ENCODE measurements at places on chromosomes 1 and 21.
A peak's percentile ranks its signal among the peaks of the same experiment; 100 is the strongest.

DNA sequence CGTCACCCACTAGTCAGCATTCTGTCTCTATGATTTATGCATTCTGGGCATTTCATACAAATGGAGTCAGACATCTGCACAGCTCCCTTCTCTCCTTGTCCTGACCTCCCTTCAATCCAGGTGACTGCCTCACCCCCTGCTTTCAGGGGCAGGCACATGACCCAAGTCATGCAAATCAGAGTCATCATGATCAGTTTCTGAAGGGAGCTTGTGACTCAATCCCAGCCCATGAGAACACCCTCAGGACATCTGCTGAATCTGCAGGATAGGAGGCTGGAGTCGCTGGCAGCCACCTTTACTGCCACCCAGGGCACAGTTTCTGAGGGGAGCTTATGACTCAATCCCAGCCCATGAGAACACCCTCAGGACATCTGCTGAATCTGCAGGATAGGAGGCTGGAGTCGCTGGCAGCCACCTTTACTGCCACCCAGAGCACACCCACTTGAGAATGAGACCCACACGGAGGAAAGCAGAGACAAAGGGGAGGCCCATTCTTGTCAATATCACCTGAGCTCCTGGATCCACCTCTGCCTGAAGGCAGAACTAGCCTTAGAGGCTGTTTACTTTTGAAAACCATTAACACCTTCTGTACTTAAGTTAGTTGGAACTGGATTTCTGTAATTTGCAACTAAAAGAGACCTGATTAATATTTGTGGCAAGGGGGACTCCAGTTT lies 62.3 kb upstream of the SLC25A33 start:
- no peak for DNase-seq

GRCh38 chr21:41605178-41605933 lies 97.4 kb upstream of the TMPRSS2 start:
- no peak for DNase-seq

GRCh38 chr1:147794570-147794969 lies 34.2 kb upstream of the GJA5 start:
- no peak for DNase-seq

- DNase-seq, result no peak
Observed at GRCh38 chr1:203304391-203304918, 864 bp upstream of the BTG2 start.

DNA sequence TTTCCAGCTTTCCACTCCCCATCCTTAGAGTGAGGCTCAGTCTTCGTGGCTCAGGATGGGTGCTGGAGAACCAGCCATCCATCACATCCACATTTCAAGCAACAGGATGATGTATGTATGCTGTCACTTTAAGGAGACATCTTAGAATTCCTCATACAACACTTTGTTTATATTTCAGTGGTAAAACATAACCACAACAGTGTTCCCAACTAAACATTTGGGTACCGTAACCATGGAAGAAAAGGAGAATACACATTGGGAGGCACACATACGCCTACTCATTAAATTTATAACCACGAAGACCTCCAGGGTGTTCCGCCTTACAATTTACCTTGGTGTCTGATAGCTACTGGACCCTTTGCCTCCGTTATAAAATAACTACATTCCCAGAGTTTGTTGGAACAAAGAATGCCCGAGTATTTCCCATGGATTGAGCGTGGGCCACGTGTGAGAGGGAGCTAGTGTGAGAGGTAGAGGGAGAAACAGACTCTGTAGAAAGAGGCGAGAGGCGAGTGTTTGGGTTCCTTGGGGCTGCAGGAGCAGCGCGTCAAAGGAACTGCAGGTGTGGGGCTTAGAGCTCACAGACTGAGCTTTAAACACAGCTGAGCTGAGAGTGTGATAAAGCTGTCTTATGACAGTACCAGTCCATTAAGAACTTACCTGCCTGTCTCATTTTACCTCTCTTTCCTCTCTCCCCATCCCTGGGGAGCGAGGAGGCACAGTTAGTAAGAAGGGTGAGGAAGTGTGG lies 111.5 kb upstream of the USP24 start:
- no peak for DNase-seq

DNA sequence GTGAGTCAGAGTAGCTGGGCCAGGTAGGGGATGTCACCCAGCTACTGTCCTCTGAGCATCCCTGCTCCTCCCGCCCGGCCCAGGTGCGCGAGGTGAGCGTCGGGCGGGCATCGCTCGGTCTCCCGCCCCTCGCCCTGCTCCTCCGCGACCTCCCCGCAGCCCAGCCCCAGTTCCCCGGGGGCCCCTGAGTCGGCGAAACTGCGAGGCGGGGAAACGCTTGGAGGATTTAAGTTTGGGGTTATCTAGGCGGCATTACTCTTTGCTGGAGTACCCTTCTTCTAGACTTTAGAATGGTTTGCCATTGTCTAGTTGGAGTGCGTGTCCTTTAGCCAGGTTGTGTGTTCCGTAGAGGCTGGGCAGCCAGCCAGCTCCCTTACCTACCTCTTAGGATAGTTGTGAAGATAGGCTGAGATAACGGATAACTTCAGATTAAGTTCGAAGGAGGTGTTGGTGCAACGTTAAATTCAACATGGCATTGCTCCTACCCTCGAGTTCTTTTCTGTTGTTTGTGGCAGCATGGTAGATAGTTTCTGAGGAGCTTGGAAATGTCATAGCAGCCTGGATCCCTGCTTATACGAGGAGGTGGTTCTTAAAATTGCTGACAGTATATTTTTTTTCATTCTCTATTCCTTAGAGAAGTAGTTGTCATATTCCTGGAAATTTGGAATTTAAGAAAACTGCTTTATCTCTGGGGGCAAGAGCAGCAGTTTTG lies 697 bp downstream of the AGO3 start:
- peak; percentile 3 for DNase-seq

DNA sequence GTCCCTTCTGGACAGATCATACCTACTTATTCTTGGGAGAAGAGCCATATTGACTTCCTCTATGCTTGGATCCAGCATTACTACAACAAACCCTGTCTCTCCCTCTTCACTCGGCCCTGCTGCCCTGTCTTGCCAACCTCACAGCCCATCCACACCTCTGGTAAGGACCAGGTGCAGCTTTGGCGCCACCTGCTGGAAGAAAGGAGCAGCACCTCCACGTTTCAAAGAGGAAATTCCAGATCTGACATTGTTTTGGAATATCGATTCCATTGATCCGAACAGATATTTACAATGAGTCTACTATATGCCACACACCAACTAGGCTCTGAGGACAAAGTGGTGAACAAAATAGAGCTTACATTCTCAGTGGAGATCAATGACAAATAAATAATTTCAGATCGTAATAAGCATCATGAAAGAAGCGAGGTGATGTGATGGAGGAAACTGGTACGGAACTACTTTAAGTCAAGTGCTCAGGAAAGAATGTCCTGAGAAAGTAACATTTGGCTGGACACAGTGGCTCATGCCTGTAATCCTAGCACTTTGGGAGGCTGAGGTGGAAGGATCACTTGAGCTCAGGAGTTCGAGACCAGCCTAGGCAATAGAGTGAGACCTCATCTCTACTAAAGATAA lies 18.7 kb downstream of the MFSD2A start:
- peak; percentile 57 for DNase-seq

- no peak for DNase-seq
Observed at GRCh38 chr1:1755852-1756251, 22.4 kb downstream of the NADK start.

- no peak for DNase-seq
Observed at GRCh38 chr21:34946385-34946840, 102.7 kb downstream of the RUNX1 start.

DNA sequence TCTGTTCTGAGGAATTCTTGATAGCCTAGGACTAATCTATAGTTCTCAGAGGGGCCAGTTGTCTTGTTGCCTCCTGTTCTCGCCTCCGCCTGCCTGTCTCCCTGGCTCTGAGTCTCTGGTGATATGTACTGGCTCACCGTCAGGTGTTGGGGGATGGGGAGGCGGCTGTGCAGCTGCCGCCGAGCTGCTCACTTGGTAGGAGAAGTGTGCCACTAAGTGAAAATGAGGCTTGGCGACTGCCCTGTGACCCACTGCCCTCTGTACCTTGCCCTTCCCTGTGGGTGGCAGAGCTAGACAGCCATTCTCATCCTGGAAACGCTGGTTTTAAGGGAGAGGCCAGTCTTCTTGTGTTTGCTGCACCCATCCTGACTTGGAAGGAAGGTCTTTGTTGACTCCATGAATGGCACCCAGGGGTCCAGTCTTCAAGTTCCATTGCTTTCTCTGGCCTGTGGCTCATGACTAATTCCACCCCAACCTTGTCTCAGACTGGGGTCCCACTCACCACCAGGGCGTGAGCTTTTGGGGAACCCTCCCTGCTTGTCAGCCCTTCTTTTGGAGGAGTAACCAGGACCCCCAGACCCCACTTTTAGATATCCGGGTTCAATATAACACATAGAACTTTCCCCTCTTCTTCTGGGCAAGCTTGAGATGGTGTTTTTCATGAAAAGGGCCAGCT lies 120.6 kb downstream of the CACNA1E start:
- DNase-seq, result no peak
